NCI-H1092 (cell line): ENCODE measurements at places on chromosomes 2 and 18.

GRCh38 chr2:227706859-227707258 lies 11.0 kb downstream of the SLC19A3 start:
- no peak for DNase-seq

DNA sequence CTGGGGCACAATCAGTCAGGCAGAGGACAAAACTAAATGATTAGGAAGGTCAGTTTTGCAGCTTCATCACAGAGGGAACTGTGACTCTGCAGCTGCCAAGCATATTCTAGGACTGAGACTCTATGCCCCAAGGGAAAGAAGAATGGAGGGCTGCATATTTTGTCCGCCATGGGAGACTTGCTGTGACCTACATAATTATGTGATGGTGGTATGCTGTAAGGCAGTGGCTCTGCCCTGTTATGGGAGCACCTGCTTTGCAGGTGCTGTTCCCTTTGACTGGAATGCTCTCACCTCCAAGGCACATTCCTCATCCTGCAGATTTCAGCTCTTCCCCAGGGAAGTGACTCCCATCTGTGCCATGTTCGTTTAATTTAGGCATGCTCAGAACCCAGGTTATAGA lies 261.9 kb upstream of the EPHA4 start:
- no peak for DNase-seq

- no peak for DNase-seq
Observed at GRCh38 chr18:79634593-79635426, 44.8 kb upstream of the CTDP1 start.

- DNase-seq = no peak
Observed at GRCh38 chr2:65746931-65747675, 314.7 kb upstream of the SPRED2 start.

DNA sequence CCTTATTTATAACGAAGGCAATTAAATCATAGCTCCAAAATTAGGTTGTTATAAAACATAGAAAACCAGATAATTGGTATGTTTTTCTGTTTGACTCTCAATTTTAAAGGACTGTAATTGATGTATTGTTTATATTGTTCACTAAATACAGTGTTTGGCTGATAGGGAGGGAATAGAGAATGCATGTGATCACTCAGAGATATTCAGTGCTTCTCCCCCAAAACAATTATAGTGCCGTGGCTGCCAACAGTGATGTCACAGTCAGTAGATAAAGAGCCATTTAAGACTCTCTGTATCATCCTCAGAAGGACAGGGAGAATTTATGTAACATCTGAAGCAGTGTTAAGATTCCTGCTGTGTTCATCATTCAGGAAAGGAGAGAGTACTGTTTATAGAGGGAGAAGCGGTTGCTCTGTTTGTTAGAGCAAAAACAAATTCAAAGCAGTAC lies 69.6 kb downstream of the PHLPP1 start:
- no peak for DNase-seq

GRCh38 chr2:441258-442022 lies 153.5 kb upstream of the ALKAL2 start:
- DNase-seq = no peak

GRCh38 chr2:104658144-104658835 lies 195.6 kb upstream of the POU3F3 start:
- no peak for DNase-seq

- DNase-seq = peak; percentile 79
Observed at GRCh38 chr2:218396688-218397462, 2.8 kb upstream of the CTDSP1 start.

DNA sequence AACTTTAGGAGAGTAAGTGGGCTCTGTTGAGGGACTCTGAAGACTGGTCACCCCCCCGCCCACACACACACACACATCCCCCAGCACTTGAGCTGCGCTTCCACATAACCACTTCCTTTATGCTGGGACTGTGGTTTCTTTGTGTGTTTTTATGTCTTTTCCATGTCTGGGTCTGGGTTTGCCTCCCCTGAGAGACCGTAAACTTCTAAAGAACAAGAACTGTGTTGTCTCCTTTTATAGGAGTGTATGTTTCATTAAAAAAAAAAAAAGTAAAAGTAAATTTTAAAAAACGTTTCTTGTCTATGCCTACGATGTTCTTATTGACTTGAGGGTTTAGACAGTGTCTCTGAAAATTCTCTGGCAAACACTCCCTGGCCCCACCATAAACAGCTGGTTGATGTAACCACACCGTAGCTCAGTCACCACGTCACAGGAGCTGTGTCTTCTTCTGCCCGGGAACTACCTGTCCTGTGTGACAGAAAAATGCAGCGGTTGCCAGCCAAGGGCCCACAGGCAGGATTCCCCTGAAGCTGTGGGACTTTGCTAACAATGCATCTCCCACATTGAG lies 68.0 kb downstream of the KLHL29 start:
- DNase-seq = no peak

- DNase-seq = no peak
Observed at GRCh38 chr2:66202586-66202985, 232.3 kb upstream of the MEIS1 start.

- no peak for DNase-seq
Observed at GRCh38 chr2:216486708-216487107, 11.9 kb upstream of the RPL37A start.

GRCh38 chr18:13713455-13714055 lies 12.8 kb downstream of the FAM210A start:
- DNase-seq = no peak

GRCh38 chr2:30615926-30616325 lies 168.9 kb downstream of the LCLAT1 start:
- DNase-seq = no peak

DNA sequence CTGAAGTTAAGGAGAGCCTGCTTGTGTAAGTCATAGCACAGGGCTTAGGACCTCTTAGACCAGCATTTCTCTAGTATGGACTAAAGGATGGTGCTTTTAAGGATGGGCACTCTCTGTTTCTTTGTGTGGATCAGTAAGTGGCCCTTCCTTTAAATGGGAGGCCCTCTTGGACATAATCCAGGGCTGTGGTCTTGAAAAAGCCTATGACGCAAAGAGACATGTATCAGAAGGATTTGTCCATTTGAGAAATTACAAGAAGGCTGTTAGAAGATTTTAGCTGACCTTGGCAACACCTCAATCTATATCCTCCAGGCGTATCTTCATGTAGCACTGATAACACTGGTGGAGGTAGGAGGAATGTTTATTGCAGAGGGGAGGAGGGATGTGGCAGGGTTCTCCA lies 79.2 kb downstream of the PRPF40A start:
- no peak for DNase-seq
